ENCODE measurements at places on chromosomes 7 and 10.

GRCh38 chr7:104137511-104137910 lies 70.3 kb downstream of the ORC5 start:
- DNase-seq = no peak

GRCh38 chr7:103912891-103913605 lies 76.4 kb downstream of the RELN start:
- DNase-seq = peak; percentile 12

GRCh38 chr7:21355406-21355874 lies 72.4 kb upstream of the SP4 start:
- DNase-seq = no peak

GRCh38 chr7:105828141-105828540 lies 48.3 kb downstream of the ATXN7L1 start:
- no peak for DNase-seq

GRCh38 chr7:82690929-82691328 lies 247.4 kb upstream of the CACNA2D1 start:
- no peak for DNase-seq

GRCh38 chr7:137295739-137296324 lies 47.7 kb downstream of the PTN start:
- no peak for DNase-seq

DNA sequence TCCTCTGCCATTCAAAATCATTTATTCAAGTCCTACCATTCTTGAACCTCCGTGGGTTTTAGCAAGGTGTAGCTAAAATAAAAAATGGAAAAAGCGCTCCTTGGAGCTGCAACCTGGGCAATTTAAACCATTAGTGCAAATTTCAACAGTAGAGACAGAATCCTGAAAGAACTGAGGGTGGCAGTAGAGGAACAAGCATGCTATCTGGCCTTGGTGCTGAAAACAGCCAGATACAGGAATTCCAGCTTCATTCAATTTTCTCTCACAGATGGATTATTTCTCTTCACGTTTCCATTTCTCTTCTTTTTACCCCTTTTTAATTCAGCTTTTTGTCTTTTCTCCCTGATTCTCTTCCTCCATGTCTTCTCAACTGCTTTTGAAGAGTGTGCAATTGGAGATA lies 77.7 kb downstream of the OTUD1 start:
- DNase-seq = peak; percentile 32

DNA sequence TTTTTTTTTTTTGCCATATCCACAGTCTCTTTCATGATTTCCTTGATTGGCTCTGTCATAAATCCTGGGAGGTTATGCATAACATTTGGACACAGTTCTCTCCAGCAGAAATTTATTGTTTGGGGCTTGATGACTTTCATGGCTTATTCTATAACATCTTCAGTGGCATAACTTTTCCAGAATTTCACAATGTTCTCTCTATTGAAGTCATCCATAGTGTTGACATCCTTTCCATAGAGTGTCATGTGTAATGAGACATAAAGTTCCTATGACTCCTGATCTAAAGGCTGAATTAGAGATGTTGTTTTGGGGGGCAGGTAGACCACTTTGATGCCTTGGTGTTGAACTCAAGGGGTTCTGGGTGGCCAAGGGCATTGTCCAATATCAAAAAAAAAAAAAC lies 36.7 kb upstream of the STK17A start:
- no peak for DNase-seq

- no peak for DNase-seq
Observed at GRCh38 chr7:131182446-131183058, 145.1 kb upstream of the MKLN1 start.

DNA sequence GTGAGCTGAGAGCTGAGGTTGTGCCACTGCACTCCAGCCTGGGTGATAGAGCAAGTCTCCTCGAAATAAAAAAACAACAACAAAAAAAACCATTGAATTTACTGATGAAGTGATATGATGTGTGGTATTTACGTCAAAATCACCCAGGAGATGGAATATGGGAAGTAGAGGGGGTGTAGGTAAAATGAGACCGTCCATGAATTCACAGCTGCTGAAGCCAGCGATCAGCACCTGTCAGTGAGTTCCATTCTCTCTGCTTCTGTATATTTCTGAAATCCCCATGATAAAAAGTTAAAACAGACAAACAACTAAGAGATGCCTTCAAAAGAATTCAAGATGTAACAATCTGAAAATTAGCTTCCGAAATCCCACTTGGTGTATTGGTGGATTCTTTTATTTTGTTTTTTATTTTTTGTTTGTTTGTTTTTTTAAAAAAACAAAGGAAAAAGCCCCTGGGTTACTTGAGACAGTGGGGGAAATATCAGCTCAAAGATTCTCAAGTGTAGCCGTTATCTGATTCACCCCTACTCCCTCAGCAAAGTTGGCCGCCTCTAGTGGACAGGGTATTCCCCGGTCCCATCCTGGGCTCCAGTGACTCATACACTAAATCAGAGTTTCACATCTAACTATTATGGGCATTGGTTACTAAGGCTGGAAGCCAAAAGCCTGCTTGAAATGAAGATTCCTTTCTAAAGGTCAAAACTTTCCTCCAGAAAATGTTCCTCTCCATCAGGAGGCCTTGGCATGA lies 76.4 kb downstream of the MAP3K8 start:
- peak; percentile 82 for DNase-seq

- peak; percentile 75 for DNase-seq
Observed at GRCh38 chr7:142385491-142386340, 127.9 kb upstream of the PRSS58 start.

GRCh38 chr10:126014309-126014708 lies 117.9 kb downstream of the FANK1 start:
- peak; percentile 63 for DNase-seq

- DNase-seq = peak; percentile 90
Observed at GRCh38 chr7:110317541-110318265, 773.2 kb upstream of the LRRN3 start.

DNA sequence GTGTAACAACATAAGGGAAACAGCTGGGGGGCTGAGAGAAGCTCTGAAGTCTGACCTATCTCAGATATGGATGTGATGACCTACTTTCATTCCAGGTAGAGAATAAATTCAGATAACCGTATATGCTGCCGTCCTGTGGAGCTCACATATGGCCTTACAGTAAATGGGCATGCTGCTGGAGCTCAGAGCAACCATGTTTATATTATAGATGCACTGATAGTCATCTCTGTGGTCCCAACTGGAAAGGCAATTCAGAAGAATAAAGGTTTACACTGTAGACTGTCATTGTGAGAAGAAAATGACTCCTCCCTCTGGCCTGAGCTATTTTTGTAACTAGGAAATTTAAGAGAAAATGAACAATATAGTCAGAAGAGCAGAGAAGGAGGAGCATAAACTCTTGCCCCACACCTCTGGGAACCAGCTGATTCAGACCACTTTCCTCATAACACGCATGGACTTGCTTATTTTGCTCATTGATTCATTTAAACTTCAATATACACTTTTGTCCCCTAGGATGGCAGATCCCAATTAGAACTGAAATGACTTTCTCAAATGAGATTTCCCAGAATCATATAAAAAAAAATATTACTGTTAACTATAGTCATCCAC lies 69.9 kb upstream of the NXPH1 start:
- DNase-seq = no peak

- peak; percentile 48 for DNase-seq
Observed at GRCh38 chr10:17737027-17737965, 14.7 kb upstream of the TMEM236 start.

GRCh38 chr10:72953687-72954086 lies 919 bp downstream of the PLA2G12B start:
- peak; percentile 6 for DNase-seq

DNA sequence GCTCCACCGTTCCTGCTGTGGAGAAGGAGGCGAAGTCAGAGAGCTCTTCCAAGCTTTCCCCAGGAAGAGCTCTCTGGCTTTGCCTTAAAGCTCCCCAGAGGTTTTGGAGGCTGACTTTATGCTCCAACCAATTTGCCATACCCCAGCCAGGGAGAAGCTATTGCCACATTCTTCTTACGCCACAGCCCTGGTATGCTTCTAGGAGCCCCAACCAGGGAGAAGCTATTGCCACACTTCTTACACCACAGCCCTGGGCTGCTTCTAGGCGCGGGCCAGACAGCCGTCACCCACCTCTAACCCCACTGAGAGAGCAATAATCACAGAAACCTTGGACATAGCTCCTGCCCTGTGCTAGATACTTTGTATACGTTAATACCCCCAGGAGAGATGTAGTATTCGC lies 951 bp downstream of the ELOVL3 start:
- peak; percentile 78 for DNase-seq

GRCh38 chr7:51073171-51073570 lies 243.4 kb downstream of the COBL start:
- DNase-seq = no peak

DNA sequence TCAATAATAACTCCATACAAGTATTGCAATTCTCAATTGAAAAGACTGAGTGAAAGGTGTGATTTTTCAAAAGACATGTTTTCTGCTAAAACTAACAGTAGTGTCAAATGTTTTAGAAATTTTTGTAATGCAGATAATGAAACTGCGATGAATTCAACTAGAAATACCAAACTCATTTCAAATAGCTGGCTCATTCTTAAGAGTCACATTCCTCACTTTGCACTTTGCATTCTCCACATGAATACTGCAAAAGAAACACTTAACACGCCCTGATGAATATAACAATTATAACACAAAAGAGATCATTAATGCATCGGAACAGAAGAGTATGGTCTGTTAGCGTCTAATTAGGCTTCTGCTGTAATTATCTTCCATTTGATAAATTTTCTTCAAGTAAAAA lies 15.5 kb upstream of the TSPAN12 start:
- no peak for DNase-seq

GRCh38 chr10:34967335-34967880 lies 122.7 kb downstream of the CUL2 start:
- DNase-seq = no peak

- DNase-seq = no peak
Observed at GRCh38 chr10:79407811-79408795, 37.3 kb downstream of the ZCCHC24 start.

GRCh38 chr10:10367264-10367663 lies 650.4 kb upstream of the CELF2 start:
- no peak for DNase-seq

GRCh38 chr7:7843972-7844371 lies 124.6 kb upstream of the GLCCI1 start:
- DNase-seq = no peak

DNA sequence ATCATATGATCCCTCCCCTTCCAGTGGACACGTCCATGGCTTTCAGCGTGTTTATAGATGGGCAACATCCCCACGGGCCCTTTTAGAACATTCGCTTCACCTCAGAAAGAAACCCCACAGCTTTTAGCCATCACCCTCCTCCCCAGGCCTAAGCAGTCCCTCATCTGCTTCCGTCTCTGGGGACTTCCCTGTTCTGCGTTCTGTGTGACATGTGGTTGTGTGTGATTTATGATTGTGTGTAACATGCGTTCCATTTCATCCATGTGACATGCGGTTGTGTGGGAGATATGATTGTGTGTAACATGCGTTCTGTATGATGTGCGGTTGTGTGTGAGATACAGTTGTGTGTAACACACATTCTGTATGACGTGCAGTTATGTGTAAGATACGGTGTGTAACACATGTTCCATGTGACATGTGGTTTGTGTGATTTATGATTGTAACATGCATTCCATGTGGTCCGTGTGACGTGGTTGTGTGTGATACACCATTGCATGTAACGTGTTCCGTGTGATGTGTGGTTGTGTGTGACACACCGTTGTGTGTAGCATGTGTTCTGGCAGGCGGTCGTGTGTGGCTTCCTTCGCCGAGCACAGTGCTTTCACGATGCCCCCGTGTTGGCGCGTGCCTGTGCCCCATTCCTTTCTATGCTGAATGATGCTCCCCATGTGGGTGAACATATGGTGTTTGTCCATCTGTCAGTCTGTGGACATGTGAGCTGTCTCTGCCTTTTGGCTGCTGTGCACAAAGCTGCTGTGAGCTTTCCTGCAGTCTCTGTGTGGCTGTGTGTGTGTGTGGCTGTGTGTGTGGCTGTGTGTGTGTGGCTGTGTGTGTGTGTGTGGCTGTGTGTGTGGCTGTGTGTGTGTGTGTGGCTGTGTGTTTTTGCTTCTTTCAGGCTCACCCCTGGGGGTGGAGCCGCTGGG lies 26.2 kb downstream of the PWWP2B start:
- DNase-seq = no peak

DNA sequence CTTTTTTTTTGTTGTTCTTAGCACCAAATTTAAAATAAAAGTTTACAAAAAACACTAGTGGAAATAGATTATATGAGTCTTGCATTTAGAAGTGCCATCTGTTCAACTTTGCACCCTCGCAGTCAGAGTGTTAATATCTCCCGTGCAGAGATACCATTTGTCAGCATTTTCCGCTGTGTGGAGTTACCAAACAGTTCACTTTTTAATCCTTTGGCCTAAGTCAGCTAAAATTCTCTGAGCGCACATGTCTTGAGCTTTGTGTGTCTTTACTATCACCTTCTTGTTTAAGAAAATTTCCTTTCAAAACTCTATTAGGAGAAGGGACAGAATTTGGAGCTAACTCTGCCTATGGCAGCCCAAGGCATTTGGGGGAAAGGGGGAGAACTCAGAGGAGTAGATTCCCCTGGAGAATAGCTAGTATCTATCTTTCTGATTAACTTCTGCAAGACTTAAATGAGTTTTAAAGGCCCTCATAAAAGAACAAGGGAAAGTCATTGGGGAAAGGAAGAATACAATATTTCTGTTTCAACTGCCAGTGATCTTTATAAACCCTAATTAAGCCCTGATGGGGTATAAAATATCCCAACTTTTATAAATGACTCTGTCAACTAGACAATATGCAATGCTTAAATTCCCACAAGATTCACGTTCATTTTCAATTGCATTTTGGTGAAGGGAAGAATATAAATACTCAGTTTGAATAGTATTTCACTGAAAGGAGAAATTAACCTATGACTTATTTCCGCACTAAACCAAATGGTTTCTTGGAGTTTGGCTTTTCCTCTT lies 114.9 kb upstream of the RAB11FIP2 start:
- DNase-seq = no peak

- DNase-seq = no peak
Observed at GRCh38 chr10:85635650-85636049, 730.9 kb downstream of the GRID1 start.

GRCh38 chr7:7228472-7228871 lies 46.1 kb downstream of the C1GALT1 start:
- DNase-seq = peak; percentile 6
